ENCODE measurements at places on chromosomes 12 and 14. TPM values are rescaled to one million over a fixed set of nuclear protein-coding genes. Genes with fewer than 3 reads are reported as not detected.

SVOP gene
- not detected for total RNA-seq

ADCY4 gene
- 13.8 TPM for total RNA-seq

IRAK3 gene
- total RNA-seq = 37.7 TPM

P2RX2 gene
- total RNA-seq = 0.29 TPM

AKAP3 gene
- total RNA-seq = 0.33 TPM

DEGS2 gene
- total RNA-seq = 12.0 TPM

C3AR1 gene
- 17.7 TPM for total RNA-seq

PLD4 gene
- total RNA-seq = 4.0 TPM

DNA sequence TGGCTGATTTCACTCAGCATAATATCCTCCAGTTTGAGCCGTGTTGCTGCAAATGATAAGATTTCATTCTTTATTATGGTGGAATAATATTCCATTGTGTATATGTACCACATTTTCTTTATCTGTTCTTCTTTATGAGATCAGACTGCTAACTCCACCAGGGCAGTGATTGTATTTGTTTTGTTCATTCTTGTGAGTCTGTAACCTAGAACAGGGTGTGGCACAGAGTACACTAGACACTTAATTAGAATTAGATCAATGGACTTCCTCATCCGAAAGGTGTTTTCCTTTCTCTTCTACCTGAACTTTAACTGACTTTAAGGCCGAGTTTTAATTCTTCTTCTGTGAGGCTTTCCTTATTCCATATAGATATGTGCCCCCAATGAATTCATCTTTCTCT is 551.0 kb downstream of the SNAPC1 start:
- H3K4me1 ChIP-seq = no peaks in the 10 kb centered on the region
- no peak overlapping the region for H3K27ac ChIP-seq
- H3K36me3 ChIP-seq = no peaks in the 10 kb centered on the region
- no peak for DNase-seq
- H3K27me3 ChIP-seq = no peaks in the 10 kb centered on the region

GRCh38 chr12:57896434-57897201 is 44.7 kb upstream of the ATP23 start:
- no peaks in the 10 kb centered on the region for H3K27me3 ChIP-seq
- H3K4me3 ChIP-seq = peak overlapping the region; percentile 82
- peak overlapping the region; percentile 98 for H3K27ac ChIP-seq
- DNase-seq = peak; percentile 62

DNA sequence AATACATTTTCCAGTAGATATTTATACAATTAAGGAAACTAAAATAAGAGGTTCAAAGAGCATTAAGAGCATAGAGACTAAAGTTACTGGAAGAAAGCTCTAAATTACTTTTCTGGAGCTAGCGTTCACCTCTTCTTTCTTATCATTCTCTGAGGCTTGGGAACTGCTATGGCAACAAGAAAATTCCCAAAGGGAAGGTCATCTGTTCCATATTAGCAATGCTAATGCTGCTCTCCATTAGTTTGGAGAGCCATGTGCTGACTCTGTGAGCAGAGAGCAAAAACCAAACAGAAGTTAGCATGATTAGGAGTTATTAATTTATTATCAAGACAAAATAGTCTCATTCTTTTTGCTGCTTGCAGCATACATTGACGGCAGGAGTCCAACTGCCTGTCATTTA is 143.1 kb upstream of the SLC16A7 start:
- no peak for DNase-seq
- no peak overlapping the region for H3K27ac ChIP-seq
- H3K36me3 ChIP-seq = peaks cover 3% of the 10 kb centered on the region
- no peaks in the 10 kb centered on the region for H3K4me1 ChIP-seq

- H3K27ac ChIP-seq = no peak overlapping the region
- no peaks in the 10 kb centered on the region for H3K27me3 ChIP-seq
- no peak for DNase-seq
- H3K4me1 ChIP-seq = no peaks in the 10 kb centered on the region
- H3K36me3 ChIP-seq = no peaks in the 10 kb centered on the region
Observed at GRCh38 chr12:7344833-7345606, 41.1 kb downstream of the ACSM4 start.

- H3K27me3 ChIP-seq = no peaks in the 10 kb centered on the region
- H3K4me3 ChIP-seq = no peak overlapping the region
- no peaks in the 10 kb centered on the region for H3K36me3 ChIP-seq
- DNase-seq = no peak
Observed at GRCh38 chr14:56884617-56885016, 74.3 kb upstream of the OTX2 start.

DNA sequence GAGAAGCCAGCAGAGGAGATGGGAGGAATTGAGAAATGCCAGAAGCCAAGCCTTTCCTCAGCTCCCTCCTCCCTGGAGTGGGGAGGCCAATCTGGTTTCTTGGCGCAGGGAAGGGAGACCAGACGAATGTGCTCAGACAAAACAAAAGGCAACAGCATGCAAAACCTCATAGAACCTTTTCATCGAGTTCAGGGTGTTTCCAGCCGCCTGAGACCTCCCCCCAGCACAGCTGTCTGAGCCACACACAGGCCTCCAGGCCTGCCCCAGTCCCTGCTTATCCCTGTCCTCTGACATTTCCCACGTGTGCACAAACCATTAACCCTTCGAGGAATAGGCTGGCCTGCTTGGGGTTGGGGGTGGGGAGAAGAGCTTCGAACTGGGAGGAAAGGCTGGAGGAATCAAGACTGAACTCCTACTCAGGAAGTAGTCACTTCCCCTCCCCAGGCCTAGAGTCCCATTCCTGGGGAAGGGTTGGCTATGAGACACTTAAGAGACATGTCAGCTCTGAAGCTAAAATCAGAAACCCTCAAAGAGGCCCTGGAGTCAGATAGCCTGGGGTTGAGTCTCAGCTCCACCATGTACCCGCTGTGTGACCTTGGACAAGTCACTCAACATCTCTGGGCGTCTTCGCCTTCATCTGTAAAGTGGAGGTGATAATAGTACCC is 10.7 kb downstream of the TBX3 start:
- DNase-seq = no peak
- H3K4me1 ChIP-seq = no peaks in the 10 kb centered on the region

GRCh38 chr12:5447320-5447719 is 15.4 kb downstream of the NTF3 start:
- H3K36me3 ChIP-seq = no peaks in the 10 kb centered on the region
- H3K27ac ChIP-seq = no peak overlapping the region
- no peak for DNase-seq
- H3K27me3 ChIP-seq = no peaks in the 10 kb centered on the region
- H3K4me3 ChIP-seq = no peak overlapping the region

DNA sequence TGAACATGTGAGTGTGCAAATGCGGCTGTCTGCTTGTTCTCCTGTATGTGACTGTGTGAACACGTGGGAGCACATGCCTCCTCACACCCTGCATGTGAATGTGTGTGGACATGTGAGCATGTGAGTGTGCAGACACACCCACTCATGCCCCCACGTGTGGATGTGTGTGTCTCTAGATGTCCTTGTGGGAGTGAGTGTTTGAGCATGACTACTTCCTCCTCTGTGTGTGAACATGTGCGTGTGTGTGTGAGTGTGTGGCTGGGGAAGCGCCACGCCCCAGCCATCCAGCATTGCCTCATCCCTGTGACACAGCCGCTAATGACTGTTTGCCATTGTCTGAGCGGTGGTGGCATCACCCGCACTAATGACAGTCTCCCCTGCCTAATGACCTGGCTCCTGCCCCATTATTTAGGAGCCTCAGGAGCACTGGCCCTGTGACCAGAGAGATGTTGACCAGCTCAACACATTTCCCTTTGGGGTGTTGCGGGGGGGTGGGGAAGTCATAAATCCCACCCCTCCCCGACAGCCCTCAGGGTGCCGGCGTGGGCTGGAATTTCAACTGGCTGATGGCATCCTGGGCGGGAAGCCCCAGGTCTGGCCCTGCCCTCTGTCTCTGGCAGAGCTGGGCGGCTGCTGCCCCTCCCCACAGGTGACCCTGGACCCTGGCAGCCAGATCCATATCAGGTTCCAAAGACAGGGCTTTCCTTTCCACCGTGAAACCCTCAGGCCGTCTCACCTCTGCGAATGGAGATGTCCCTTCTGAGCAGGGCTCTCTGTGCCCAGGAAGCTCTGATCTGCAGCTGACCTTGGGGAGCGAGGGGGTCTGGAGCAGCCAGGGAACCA is 11.5 kb upstream of the KRT80 start:
- H3K36me3 ChIP-seq = no peaks in the 10 kb centered on the region
- no peak overlapping the region for H3K4me3 ChIP-seq
- peaks cover 17% of the 10 kb centered on the region for H3K4me1 ChIP-seq
- no peaks in the 10 kb centered on the region for H3K27me3 ChIP-seq

DNA sequence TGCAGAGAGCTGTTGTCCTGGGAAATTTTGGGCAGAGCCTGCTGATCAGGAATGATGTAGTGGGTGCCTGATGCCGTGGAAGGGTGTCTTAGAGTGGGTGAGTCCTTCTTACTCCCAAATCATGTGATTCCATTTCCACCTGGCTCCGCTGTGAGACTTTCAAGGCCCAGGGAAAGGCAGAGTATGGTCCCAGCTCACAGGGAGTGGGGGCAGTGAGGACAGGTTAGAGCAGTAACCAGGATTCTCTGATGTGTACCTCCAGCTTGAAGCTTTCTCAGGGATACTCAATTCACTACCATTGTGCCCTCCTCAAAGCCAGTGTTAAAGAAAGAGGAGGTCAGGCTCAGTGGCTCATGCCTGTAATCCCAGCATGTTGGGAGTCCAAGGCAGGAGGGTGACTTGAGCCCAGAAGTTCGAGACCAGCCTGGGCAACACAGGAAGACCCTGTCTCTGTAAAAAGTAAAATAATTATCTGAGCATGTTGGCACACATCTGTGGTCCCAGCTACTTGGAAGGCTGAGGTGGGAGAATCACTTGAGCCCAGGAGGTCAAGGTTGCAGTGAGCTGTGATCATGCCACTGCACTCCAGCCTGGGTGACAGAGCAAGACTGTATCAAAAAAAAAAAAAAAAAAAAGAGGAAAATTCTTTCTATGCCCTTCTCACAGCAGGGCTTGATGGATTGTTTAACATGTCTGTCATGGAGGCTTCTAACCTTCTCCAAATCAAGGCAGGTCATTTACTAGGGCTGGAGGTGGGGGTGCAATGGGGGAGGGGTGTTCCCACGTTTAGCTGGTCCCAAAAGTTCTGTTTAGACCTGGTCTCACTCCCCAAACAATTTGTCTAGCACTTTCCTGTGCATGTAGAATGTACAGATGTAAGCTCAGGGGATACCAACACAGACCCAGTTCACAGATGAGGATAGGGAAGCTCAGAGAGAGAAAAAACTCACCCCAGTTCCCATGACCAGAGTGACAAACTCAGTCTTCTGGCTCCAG is 12.5 kb upstream of the IQSEC3 start:
- no peaks in the 10 kb centered on the region for H3K27me3 ChIP-seq
- DNase-seq = no peak
- H3K4me3 ChIP-seq = no peak overlapping the region
- no peaks in the 10 kb centered on the region for H3K36me3 ChIP-seq
- H3K4me1 ChIP-seq = no peaks in the 10 kb centered on the region

GRCh38 chr14:53386362-53386761 is 233.2 kb upstream of the DDHD1 start:
- no peak overlapping the region for H3K27ac ChIP-seq
- H3K36me3 ChIP-seq = no peaks in the 10 kb centered on the region
- DNase-seq = no peak
- no peaks in the 10 kb centered on the region for H3K4me1 ChIP-seq

DNA sequence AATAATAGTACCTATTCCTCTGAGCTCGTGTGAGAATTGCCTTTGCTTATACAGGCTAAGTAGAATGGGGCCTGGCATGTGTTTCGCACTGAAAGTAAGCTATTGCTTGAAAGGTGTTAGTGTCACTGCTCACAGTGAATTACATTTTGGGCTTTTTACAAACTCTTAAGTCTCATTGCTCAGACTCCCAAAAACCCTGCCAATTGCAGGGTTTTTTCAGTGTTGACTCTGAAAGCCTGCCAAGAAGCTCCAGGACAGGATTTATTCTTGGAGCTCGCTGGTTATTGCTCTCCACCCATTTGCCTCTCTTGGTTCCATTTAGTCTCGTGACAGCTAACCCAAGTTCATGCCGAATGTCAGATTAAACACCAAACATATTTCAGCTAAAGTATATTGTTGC is 39.8 kb downstream of the NOPCHAP1 start:
- H3K27me3 ChIP-seq = no peaks in the 10 kb centered on the region
- H3K36me3 ChIP-seq = no peaks in the 10 kb centered on the region
- no peak overlapping the region for H3K4me3 ChIP-seq
- no peak overlapping the region for H3K27ac ChIP-seq
- H3K4me1 ChIP-seq = no peaks in the 10 kb centered on the region
- peak; percentile 20 for DNase-seq

- no peaks in the 10 kb centered on the region for H3K4me1 ChIP-seq
- H3K27ac ChIP-seq = no peak overlapping the region
- DNase-seq = no peak
- peaks cover 25% of the 10 kb centered on the region for H3K27me3 ChIP-seq
- H3K4me3 ChIP-seq = no peak overlapping the region
Observed at GRCh38 chr12:34342048-34342447, 319.8 kb downstream of the ALG10 start.

DNA sequence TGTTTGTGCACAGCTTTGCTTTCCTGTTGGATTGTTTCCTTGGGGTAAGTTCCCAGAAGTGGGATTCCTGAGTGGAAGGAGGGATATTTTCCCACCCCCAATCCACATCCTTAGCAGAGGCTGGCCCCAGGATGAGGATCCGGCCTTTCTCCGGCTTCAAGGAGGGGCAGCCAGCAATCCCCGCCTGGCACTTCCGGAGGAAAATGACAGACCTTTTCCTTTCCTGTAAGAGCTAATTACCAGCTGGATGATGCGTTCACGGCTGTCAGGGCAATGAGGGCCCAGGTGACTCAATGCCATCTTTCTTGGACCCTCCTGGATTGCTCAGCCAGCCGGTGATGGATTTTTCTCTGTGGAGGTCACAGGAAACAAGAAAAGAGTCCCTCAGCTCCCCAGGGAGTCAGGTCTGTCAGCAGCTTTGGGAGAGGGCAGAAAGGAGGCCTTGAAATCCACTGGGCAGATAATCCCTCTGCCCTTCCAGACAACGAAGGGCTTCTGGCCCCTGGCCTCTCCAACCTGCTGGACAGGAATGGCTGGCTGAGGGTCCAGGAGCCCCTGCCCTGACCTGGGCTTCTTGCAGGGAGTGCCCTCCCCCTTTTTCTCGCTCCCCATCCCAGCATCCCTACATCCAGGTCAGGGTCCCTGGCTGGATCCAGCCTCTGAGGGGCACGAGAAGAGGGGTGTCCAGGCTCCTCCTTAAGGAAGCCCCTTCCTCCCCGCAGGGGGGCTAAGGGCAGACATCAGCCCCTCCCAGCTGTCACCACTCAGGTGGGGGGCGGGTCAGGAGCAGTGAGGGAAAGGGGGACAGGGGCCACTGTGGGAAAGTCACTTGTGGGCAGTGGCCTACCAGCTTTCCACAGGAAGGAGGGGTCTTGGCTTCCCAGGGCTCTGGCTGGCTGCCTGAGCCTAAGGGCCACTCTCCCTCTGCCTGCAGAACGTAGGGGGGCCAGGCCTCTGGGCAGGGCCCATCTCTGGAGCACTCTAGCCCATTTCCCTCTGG is 16.1 kb upstream of the CCDC85C start:
- no peaks in the 10 kb centered on the region for H3K4me1 ChIP-seq
- no peak overlapping the region for H3K4me3 ChIP-seq
- no peaks in the 10 kb centered on the region for H3K27me3 ChIP-seq
- no peaks in the 10 kb centered on the region for H3K36me3 ChIP-seq
- no peak overlapping the region for H3K27ac ChIP-seq
